ENCODE measurements at places on chromosomes 11 and 22.

- DNase-seq: no peak
Measured at GRCh38 chr11:118076754-118077281, at the start of gene TMPRSS4. TSS of gene TMPRSS4 (plus strand) at chr11:118077078. CDS start at chr11:118077303, 225 bp downstream.

DNA sequence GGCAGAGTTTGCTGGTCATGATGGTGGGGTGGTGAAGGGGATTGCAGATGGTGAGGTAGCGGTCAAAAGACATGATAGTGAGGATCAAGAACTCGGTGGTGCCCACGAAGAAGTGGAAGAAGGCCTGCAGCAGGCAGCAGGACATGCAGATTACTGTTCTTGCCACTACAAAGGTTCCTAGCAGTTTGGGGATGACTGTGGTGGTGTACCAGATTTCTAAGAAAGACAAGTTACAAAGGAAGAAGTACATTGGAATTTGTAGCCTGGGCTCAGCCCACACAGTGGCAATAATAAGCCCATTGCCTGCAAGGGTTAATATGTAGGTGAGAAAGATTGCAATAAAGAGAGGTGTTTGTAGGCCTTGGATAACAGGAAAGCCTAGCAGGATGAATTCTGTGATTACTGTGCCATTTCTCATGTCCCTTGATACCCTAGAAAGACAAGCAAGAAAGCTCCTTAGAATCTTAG is at the start of gene OR6X1:
TSS of gene OR6X1 (minus strand) at position 418 of the 468 bp plus-strand sequence. CDS start at position 418, 0 bp downstream.
- no peak for DNase-seq

DNA sequence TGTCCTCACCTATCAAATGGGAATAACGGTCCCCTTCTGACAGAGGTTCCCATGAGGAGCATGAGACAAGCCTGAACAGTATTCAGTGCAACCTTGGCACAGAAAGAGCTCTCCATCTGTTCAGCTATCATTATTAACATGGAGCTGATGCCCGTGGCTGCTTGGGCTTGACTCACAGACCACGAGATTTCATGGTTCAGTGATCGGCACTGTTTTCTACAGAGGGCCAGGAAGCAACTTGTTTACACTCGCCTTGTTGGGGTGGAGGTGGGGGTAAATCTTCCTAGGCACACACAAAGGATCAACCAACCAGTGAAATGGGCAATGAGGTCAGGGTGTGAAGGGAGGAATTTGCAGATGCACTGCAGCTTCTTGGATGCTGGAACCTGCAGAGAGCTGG is 88.2 kb downstream of the CWC15 start:
- peak; percentile 83 for DNase-seq

DNA sequence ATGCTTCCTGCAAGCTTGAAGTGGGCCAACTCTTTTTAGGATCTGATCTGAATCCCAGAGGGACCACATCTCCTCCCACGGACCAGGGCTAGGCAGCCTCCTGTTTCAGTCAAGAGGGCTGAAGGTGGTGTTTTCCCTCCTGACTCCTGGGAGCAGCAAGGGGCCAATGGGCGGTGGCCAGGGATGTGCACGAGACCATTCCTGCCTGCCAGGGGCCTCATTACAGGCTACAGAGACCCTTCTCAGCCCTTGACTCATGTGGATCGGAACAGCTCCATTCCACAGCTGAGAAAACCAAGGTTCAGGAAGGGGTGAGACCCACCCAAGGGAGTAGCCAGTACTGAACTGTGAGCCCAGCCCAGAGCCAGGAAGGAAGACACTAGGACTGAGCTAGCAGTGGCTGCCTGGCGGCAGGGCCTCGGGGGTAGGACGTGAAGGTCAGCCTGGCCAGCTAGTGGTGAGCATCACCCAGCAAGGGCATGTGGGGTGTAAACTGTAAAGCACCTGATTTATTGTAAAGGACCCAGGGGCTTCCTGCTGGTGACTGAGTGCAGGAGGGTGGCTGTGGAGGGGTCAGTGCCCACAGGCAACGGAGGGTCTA is 3.4 kb upstream of the P2RY6 start:
- DNase-seq: no peak

GRCh38 chr11:119361056-119361787 is 14.7 kb upstream of the MFRP start:
- DNase-seq: peak; percentile 93

GRCh38 chr11:34345991-34346480 is 11.8 kb downstream of the ABTB2 start:
- DNase-seq: no peak

- no peak for DNase-seq
Measured at GRCh38 chr22:17043521-17043920, 35.5 kb upstream of the GAB4 start.

- DNase-seq: no peak
Measured at GRCh38 chr11:78208257-78209165, 19.8 kb downstream of the USP35 start.

DNA sequence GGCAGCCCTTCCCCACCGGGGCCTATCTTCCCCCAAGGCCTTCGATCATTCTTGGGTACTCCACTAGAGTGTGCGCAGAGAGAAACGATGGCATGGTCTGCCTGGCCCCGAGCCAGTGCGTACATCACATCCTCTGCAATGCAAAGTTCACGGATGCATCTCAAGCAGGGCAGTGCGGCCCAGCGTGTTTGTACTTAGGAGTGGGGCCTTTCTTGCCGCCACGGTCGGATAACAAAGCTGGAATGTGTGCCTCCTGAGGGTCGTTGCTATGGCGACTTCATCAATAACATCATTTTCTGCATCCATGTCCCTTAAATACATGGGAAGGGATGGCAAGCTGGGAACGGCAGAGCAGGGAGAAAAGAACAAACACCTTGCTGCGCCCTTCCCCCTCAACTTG is 73.9 kb downstream of the SCUBE1 start:
- DNase-seq: no peak

DNA sequence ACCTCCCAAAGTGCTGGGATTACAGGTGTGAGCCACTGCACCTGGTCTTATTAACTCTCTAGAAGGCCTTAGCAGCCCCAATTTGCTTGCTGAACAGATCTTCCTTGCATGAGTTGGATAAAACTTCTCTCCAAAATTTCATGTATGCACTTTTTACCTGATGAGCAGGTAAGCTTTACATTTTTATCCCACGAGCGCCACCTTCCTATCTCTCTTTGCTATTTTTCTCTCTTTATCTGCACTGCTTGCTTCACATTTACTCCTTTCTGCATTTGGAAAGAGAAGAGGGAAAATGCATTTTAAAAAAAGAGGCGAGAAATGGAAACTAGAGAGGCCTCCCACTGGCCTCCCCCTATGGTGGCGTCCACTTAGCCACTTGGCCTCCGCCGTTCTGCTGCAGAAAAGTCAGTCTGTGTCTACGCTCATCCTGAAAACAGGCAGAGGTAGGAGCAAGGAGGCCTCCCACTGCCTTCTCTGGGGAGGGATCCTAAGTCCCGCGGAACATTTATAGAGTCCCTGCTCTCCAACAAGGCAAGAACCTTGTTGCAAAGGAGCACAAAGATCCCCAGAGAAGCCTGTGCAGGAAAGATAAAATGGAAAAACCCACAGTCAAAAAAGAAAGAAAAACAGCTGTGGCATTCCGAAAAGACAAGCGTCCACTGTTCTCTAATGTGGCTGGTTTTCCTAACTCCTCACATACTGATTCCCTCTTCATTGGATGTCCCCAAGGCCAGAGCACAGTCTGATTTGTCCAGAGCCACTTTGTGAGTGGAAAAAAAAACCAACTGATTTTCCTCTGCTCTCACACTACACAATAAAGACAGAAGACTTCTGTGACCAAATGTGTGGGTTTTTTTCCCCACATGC is 62.2 kb upstream of the INCENP start:
- DNase-seq: no peak

DNA sequence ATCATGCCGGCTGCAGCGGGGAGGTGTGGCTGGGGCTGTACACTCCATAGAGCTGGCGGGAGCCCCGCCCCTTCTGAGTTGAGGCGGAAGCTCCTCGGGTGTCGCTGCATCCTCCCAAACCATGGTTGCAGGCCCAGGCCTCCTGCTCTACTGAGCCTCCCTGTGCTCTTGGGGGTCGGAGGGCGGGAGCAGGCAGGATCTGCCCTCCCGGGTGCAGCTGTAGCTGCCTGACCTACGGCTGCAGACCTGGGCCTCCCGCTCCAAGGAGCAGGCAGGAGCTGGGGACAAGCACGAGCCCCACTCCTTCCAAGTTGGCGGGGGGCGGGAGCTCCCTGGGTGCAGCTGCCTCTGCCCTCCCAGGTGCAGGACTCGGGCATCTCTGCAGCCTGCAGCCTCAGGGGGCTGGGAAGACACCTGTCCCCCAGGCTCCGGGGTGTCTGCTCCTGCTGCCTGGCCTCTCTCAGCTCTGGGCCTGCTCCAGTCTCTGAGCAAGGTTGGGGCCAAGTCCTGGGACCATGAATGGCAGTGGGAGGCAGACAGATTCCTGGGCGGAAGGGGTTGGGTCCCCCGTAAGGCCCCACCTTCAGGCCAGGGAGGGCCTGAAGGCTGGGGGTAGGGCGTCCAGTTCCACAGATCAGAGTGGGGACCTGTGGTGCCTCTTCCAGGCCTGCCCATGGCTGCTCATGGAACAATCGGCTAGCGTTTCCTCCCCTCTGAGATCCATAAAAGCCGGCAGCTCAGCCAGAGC is 46.4 kb upstream of the SC5D start:
- no peak for DNase-seq

DNA sequence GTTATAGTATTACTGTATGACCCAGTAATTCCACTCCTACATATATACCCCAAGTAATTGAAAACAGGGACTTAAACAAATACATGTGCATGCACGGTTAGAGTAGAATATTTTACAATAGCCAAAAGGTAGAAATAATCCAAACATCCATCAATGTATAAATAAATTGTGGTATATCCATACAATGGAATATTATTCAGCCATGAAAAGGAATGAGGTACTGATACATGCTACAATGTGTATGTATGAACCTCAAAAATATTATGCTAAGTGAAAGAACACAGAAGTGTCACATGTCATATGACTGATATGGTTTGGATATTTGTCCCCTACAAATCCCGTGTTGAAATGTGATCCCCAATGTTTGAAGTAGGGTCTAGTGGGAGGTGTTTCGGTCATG is 560.8 kb upstream of the LARGE1 start:
- no peak for DNase-seq

DNA sequence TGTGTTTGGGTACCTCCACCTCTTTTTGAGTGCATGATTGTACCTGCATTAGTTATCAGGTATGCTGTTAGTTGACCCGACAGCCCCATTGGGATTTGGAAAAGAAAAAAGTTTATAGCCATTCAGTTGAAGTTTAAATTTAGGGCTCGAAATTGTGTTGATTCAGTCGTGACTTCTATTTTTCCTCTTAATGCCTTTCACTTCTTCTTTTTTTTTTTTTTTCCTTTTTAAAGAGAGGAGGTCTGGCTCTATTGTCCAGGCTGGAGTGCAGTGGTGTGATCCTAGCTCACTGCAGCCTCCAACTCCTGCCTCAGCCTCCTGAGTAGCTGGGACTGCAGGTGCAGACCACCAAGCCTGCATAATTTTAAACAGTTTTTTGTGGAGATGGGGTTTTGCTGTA is 2.3 kb downstream of the STT3A start:
- no peak for DNase-seq

DNA sequence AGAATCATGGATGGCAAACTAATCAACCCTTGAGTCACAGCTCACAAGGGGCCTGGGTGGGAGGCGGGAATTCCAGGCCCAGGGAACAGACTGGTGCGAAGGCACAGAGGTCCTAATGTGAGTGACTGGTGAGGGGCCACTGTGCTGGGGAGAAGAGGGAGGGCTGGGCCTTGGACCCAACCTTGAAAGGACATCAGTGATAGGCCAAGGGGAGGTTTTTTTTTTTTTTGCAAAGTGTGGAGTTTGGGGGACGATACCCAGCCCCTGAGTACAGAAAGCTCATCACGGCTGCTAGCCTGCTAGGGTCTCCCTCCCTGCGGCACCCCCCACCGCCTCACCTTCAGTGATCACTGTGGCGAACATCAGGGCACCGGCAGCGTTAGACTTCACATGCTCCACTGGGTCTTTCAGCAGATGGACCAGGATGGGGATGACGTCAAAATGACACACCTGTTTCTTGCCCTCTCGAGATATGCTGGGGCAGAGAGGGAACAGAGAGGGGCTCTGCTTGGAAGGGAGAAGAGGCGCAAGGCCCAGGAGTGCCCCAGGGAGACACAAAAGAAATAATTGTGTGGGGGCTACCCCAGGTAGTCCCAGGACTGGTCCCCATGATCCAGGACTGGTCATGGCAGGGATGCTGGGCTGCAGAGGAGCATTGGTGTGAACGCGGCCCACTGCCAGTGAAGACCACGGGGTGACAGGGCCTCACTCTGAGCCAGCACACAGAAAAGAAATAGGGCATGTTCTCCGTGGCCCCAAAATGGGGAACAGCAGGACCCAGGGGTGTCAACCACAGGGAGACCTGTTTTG is 8.6 kb upstream of the GNAZ start:
- DNase-seq: no peak

DNA sequence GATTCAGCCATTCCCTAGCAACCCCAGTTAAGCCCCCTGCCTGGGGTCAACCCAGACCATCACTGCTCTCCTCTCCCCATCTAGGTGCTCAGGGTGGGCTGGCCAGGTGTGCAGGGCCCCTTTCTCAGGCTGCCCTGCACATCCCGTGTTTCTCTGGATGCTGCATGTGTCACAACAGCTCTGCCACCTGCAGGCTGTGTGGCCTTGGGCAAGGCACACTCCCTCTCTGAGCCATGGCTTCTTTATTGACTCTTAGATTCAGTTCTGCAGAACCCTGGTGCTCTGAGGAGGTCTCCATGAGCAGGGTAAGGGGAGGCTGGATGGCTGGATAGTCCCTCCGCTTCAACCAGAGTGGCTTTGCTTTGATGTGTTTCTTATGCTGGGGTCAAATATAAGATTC is 24.6 kb downstream of the RPS6KA4 start:
- DNase-seq: no peak

- DNase-seq: no peak
Measured at GRCh38 chr11:7160814-7161489, 72.2 kb downstream of the RBMXL2 start.

- DNase-seq: no peak
Measured at GRCh38 chr11:61914471-61915171, 2.7 kb downstream of the RAB3IL1 start.

DNA sequence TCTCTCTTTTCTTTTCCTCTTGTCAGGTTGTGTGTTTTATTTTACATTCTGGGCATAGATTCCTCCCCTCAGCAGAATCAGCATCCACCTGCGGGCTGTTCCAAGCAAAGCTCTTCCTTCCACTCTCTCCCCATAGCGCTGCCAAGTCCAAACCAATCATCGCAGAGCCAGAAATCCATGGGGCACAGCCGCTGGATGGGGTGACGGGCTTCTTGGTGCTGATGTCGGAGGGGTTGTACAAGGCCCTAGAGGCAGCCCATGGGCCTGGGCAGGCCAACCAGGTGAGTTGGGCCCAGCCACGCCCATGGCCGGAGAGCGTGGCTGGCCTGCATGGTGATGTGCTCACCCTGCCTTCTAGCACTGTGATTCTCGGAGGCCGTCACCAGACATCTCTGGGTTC is 22.1 kb downstream of the TAB1 start:
- no peak for DNase-seq

GRCh38 chr11:3959015-3959902 is 103.8 kb downstream of the STIM1 start:
- DNase-seq: peak; percentile 93

- DNase-seq: no peak
Measured at GRCh38 chr11:60513496-60514460, 1.4 kb upstream of the MS4A13 start.

GRCh38 chr11:1371026-1371325 is 18.8 kb upstream of the BRSK2 start:
- DNase-seq: no peak
